LNCaP clone FGC (cell line): ENCODE measurements at places on chromosomes 6 and 20.

- DNase-seq = no peak
Measured at GRCh38 chr20:54227241-54227640, 19.4 kb downstream of the PFDN4 start.

DNA sequence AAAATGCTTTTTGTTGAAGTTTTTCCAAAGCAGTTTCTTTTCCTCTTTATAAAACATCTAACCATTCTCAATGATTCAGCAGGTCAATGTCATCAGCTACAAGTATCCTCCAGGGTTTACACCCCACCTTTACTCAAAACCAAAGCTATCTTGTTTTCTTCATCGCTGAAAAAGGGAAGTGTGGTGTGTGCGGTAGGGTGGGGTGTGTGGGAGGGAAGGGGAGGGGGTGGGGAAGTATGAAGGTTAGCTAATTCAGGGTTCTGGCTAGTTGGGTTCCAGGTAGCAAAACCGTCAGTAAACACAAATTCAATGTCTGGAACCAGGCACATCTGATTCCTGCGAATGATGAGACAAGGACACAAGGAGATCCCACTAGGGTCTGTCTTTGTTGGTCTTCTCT lies 189.6 kb downstream of the GJA10 start:
- DNase-seq = no peak

GRCh38 chr20:8376940-8377339 lies 244.9 kb downstream of the PLCB1 start:
- DNase-seq = no peak

DNA sequence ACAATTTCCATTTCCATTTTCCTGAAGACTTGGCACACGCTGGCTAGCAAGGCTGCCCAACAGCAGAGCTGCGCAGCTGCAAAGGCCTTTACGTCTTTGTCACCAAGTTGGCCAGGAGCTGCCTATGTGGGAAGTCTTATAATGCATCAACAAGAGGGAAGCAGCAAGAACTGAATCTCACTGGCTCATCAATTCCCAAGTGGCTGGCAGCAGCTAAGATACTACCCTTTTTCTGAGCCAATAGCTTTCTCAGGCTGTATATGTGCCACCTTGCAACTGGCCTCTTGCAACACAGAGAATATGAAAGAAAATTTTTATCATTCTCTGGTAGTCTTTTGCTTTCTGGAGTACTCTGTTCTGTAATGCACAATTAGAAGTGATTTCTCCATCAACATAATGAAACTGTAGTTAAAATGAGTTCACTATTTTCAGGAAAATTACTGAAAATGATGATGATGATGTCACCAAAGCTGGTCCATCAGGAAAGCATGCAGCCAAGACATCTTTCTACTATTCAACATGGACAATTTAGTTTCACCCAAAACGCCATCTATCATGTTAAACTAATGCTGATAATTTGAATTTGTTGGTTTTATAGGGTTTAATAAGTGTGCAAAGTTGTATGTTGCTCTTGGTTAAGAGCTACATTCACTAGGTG lies 97.3 kb upstream of the FOXA2 start:
- no peak for DNase-seq

- DNase-seq = no peak
Measured at GRCh38 chr20:25252230-25252651, 4.4 kb downstream of the PYGB start.

GRCh38 chr20:4127344-4127743 lies 112.0 kb upstream of the RNF24 start:
- DNase-seq = no peak

DNA sequence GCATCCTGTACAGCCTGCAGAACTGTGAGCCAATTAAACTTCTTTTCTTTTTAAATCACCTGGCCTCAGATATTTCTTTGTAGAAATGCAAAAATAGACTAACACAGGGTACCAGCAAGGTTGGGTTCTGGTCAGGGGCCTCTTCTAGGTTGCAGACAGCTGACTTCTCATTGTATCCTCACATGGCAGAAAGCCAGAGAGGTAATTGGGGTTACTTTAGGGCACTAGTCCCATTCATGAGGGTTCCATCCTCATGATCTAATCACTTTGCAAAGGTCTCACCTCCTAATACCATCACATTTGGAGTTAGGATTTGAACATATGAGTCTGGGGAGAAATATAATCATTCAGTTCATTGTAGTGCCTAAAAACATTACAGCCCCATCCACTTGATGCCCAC lies 101.5 kb downstream of the LCA5 start:
- DNase-seq = no peak

- no peak for DNase-seq
Measured at GRCh38 chr6:30112402-30112994, 392 bp downstream of the TRIM31 start.

DNA sequence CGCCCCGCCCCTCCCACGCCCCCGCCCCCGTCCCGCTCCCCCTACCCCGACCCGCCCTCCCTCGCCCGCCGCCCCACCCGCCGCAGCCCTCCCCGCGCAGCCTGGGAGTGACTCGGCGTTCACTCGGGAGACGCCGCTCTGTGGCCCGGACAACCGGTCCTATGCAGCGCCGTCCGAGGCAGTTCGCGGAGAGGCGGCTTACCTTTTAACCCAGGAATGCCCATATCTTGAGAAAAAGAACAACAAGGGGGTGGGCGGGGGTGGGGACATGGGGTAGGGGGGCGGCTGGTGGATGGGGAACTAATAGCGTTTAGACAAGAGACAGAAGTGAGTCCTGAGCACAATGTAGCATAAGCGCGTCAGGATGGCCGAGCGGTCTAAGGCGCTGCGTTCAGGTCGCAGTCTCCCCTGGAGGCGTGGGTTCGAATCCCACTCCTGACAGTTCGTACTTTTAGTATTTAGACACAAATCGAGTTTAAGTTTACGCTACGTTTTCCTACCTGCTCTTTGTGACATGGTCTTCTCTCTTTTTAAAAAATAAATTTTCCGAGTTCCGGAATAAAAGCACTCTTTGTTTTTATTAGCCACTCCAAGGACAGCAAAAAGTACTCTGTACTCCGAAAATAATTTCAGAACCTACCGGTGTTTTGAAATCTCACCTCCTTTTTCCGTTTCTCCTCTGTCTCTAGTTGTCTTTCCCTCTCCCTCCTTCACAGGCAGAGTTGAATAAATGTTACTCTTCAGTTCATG lies 17.1 kb upstream of the HMGN4 start:
- peak; percentile 47 for DNase-seq

DNA sequence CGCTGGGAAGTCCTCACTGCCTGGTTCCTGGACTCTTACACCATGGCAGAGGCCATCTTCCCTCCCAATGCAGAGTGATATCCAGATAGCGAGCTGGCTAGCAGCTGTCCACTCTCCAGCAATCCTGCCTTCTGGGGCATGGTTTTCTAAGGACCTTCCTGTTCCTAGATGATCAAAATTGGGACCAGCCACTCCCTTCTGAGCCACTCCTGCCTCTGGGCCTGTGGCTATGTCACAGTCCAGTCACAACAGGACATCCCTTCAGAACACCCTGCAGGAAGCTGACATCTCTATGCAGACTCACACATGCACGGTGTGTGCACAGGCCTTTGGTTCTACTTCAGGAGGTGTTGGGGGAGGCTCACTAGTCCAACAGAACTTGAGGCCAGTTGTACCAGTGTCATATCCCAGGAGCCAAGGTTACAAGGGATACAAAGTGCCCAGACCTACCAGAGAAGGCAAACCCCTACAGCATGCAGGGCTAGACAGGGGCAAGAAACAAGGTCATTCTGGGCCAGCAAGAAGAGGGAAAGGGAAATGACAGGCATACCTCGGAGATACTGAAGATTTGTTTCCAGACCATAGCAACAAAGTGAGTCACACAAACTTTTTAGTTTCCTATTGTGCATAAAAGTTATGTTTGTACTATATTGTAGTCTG lies 2.7 kb upstream of the MCCD1 start:
- no peak for DNase-seq

GRCh38 chr20:63846128-63846771 lies 15.0 kb upstream of the ABHD16B start:
- no peak for DNase-seq

GRCh38 chr6:115060581-115060980 lies 717.8 kb upstream of the HS3ST5 start:
- no peak for DNase-seq

- no peak for DNase-seq
Measured at GRCh38 chr6:88666901-88667300, 296.5 kb downstream of the RNGTT start.

GRCh38 chr6:14921170-14921569 lies 324.7 kb upstream of the JARID2 start:
- no peak for DNase-seq

DNA sequence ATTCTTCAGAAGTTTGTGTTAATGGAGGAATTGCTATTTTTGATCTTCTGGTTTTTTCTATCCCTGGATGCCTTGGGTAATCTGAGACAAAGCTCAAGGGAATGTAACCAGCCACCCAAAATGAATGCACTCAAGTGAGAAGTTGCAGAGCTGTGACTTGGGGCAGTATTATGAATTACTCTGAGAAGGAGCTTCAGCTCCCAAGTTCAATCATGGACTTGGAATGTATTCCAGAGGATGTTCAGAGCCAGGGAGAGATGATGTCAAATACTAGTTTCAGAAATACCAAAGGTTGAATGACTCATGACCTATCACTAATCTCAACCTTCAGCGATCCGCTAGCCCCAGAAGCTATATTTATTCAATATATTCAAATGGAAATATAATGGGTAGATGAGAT lies 375.2 kb upstream of the PLCB4 start:
- no peak for DNase-seq

GRCh38 chr20:47480705-47481104 lies 21.0 kb upstream of the NCOA3 start:
- DNase-seq = no peak

GRCh38 chr6:109117346-109118035 lies 22.2 kb downstream of the CEP57L1 start:
- DNase-seq = no peak

GRCh38 chr6:107770541-107770940 lies 53.6 kb downstream of the SCML4 start:
- DNase-seq = no peak

DNA sequence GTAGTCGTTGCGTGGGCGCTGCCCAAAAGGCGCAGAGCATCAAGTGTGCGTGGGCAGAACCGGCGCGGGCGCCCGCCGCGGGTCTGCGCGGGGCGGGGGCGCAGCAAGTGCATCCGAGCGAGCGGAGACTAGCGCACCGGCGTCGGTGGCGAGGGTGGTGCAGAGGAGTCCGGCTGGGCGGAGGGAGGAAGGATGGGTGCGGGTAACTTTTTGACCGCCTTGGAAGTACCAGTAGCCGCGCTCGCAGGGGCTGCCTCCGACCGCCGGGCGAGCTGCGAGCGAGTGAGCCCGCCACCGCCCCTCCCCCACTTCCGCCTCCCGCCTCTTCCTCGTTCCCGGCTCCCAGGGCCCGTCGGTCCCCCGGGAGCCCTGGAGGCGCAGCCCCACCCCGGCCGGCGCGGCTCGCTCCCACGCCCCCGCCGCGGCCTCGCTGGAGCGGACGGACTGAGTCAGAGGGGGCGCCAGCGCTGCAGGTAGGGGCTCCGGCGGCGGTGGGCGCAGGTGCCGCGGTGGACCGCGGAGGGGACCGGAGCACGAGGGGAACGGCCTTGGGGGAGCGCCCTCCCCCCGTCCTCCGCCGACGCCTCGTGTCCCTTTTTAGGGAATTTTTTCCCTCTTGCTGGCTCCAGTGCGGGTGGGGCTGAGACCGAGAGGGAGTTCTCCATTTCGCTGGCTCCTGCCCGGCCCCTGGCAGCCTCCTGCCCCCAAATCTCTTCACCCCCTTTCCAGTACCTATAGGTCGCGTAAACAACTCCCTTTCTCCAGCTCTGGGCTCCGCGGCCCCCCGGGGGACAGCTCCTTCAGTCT lies 1.6 kb upstream of the DBNDD2 start:
- no peak for DNase-seq

- DNase-seq = no peak
Measured at GRCh38 chr6:36959555-36960250, 5.2 kb downstream of the PI16 start.

- DNase-seq = no peak
Measured at GRCh38 chr6:53347921-53348370, 804 bp downstream of the ELOVL5 start.

GRCh38 chr20:19495905-19496703 lies 262.0 kb upstream of the RIN2 start:
- DNase-seq = no peak

DNA sequence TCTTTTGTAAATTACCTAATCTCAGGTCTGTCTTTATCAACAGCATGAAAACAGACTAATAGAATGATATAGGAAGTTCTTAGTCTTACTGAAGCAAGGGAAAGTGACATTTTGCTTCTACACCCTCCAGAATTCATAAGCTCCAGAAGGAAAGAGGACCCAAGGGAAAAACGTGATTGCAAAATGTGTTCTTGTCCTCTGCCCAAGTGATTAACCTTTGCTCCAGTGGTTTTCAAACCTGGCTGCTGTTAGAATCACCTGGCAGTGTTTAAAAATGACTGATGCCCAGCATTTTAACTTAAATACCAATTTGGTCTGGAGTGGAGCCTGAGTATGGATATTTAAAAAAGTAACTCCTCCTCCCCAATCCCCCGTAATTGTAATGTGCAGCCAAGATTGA lies 191.4 kb downstream of the SLC16A10 start:
- DNase-seq = no peak

DNA sequence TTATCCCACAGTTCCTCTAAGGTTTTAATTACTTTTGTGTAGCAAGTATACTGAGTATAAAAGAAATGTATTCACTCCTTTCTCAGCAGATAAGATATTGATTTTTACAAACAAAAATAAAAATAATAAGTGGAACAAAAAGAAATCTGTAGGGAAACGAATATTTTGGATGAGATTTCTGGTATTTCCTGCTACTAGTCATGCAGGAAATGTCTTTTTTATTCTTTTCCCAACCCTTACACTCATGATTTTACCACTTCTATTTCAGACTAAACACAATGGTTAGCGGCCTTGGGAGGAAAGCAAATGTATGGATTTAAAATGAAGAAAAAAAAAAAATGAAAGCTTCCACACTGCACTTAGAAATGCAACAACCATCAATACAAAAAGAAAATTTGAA lies 580.5 kb upstream of the MARCKS start:
- DNase-seq = no peak

DNA sequence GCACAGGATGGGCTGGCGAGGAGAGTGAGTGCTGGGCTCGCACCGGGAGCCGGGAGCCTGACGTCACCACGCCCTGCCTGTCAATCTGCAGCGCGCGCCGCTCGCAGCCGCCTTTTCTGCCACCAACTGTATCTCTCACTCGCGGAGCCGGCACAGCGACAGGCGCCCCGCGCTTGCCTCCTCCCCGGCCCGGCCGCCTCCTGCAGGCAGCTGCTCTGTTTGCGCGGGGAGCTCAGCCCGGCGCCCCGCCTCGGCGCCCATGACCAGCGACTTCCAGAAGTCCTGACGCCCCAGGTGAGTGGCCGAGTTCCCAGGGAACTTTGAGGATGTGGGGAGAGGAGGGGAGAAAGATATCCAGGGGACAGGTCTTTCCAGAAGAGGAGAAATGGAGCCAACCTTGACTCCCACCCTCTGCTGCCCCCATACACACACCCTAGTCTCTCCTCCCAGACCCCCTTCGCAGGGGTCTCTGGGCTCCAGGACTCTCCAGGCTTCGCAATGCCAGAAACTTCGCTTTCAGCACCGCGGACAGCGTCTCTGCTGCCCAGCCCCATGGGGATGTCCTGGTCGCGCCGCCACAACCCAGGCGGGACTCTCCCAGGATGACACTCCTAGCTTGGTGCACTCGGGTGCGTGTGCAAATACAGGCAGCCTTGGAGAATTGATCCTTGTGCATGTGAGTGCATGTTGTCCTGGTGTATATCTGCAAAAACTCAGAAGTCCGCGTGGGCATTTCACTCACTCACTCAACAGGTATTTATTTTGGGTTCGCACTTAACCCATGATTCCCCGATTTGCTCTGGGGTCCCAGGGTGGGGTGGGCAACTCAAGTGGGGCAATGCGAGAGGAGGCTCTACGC lies at the start of gene GPR6:
Gene GPR6 (plus strand): TSS at position 138 of the 859 bp plus-strand sequence. CDS start 802 bp downstream, outside the sequence.
- DNase-seq = peak; percentile 8

- DNase-seq = no peak
Measured at GRCh38 chr6:79045966-79046365, 32.1 kb downstream of the PHIP start.
